ENCODE measurements at places on chromosomes 16 and 17.

- no peak for DNase-seq
These were observed 13.5 kb upstream of the CBX4 start for GRCh38 chr17:79852748-79853147.

- DNase-seq: no peak
These were observed 38.1 kb upstream of the METRNL start for GRCh38 chr17:83041305-83041704.

GRCh38 chr16:78390092-78390491 lies 290.6 kb downstream of the WWOX start:
- no peak for DNase-seq

DNA sequence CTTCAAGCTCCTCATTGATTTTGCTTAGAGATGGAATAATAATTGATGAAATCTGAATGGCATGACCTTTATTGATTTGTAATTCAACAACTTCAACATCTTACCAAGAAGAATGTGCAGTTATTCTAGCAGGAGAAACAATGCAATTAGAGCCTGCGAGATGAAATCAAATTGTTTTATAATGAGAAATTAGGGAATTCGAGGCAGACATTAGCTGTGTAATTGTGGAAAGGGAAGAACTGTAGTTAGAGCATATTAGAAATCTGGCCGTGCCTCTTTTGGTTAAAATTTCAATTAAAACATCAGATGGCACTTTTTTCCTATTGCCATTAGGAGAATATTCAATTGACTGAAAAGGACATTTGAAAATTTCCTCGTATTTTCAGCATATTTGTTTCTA lies 325.8 kb downstream of the WWOX start:
- no peak for DNase-seq

DNA sequence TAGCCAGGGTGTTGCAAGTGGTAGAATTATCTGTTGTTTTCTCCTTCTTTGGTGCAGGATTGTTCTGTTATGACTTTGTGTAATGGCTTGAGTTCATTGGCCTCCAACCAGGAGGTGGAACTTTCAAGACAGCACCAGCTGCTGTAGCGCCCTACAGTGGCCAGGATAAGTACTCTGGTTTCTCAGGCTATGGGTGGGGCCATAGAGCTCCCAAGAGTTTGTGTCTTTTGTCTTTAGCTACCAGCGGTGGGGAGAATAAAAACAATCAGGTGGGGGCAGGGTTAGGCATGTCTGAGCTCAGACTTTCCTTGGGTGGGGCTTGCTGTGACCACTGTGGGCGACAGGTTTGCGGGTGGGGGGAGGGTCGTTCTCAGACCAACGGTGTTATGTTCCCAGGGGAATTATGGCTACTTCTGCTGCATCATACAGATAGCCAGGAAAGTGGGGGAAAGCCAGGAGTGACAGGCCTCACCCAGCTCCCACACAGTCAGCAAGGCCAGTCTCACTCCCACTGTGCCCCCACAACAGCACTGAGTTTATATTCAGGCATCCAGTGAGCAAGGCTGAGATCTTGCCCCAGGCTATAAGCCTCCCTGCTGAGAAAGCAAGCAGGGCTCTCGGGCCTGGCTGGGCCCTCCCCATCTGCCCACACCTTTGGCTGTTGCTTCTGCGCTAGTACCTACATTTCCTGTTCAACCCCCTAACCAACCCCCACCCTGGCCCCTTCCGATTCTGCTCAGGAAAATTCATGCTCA lies 15.4 kb downstream of the ABCA10 start:
- DNase-seq: peak; percentile 25

Data from NCI-H69 (cell line).